Nephron progenitor cell (in vitro differentiated cells): ENCODE measurements at places on chromosomes 11 and 22.

DNA sequence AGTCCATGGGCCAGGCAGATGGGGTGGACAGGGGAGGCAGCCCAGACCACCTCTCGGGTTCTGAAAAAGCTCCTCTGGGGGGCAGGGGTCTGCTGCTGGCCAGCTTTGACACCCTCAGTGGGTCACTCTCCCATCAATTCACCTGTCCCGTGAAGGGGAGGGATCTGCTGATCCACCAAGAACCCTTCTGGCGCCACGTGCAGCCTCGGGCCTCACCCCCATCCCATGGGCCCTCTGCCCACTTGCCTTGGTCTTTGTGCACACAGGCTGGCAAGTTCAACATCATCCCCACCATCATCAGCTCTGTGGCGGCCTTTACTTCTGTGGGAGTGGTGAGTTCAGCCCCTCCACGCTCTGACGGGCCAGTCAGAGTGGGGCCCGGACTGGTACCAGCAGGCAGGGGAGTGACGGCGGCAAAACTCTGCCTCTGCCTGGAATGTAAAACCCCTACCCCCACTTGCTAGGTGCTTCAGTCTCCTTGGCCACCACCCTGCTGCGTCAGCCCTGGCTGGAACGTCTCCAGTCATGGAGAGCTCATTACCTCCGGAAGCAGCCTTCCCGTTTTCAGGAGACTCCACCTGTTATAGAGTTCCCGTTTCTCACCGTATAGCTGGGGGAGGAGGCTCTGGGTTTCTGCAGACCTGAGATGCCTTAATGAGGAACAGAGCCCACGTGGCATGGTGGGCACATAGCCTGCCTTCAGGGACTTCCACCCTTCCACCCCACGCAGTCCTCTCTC lies 12.7 kb downstream of the PRG3 start:
- DNase-seq, result no peak

GRCh38 chr11:44600261-44600660 lies 34.8 kb downstream of the CD82 start:
- DNase-seq, result no peak

DNA sequence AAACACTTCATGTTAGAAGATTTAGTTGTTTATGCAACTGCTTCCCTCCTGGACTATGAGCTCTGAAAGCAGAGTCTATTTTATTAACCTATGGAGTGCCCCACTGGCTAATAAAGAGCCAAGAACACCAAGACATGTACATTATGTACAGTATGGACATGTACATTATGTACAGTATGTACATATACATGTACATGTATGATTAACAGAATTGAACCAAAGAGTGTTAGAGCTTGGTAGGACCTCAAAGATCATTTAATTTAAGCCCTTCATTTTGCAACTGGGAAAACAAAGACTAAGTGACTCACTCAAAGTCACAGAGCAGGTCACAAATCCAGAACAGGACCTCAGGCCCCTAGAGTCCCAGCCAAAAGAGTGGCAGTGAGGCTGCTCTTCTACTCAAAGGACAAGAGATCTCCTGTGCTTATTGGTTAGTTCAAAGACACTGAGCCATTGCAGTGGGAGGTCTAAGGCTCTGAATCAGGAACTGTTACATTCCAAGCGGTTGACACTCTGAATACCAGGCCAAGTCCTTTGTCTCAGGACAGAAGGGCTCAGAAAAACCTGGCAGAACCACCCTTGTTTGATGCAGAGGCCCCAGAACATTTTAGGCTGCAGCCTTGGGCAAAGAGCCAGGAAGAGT lies 103.8 kb downstream of the FAM168A start:
- DNase-seq, result no peak

DNA sequence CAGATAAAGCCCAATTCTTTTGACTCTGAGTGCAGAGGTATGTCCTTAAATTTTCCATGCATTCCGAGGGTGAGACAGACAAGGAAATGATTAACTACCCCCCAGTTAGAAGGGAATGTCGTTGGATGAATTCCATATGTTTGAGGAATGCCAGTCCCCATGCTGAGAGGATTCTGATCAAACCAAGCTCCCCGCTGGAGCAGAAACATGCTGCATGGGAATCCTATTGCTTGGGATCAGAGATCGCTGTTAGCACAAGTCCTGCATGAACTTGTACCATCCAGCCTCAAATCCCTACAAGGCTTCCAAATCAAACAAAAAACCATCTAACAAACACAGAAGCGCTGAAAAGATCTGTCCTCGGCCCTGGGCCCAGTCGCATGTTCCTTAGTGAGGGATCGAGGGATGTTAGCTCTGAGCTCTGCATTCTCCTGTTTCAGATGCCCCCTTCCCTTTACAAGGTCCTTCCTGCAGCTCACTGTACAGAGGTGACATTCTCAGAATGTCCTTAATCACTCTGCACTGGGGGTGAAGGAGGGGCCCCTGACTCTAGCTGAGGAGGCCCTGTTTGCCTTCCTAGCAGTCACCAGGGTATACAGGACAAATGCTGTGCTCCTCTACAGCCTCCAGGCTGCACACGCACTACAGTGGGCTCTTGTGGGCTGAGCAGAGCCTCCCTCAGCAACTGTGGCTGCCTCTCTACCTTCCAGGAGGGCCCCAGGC lies 353.4 kb downstream of the TENM4 start:
- DNase-seq, result peak; percentile 27

GRCh38 chr11:115663790-115664189 lies 159.6 kb upstream of the CADM1 start:
- DNase-seq, result no peak

- no peak for DNase-seq
Measured at GRCh38 chr22:36870250-36870649, 9.4 kb downstream of the NCF4 start.

DNA sequence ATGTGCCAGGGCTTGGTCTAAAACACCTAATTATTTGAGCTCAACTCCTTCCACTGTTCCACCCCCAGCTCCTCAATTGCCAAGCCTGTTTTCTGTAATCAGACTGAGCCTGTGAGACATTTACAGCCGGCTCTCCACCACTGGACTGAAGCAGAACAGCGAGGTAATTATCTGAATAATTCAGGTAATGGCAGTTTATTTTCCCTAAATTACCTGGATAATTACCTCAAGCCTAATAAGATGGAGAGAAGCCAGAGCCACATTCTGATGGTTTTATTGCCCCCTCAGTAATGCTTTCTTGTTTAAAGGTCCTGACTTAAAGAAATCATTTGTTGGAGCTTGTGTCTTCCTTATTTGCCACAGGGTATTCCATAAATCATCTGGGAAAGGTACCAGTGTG lies 64.2 kb downstream of the FZD4 start:
- DNase-seq, result no peak

DNA sequence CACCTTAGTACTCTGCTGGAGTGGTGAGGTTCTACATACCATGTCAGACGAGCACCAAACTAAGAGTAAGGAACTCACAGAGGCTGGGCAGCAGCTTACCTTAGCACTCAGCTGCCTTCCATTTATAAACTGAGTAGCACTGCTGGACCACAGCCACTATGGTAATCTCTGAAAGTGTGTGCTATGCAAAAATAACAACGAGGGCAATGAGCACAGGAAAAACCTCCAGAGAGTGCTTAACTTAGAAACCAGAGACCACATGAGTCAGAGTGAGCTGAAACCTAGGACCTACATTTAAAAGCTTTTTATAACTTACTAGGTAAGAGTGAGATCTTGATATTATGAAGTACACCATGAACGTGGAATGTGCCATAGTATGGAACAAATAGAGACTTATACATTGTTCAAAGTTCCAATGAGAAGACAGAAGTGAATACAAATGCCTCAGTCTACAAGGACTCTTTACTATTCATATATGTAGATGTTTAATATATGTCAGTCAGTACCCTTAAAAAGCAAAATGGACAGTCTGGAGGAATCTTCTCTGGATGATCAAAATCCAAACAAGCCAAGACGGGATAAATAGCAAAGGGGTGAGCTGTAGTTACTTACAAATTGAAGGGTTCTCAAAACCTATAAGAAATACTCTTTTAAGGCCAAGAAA lies 17.2 kb upstream of the CD59 start:
- DNase-seq, result no peak

DNA sequence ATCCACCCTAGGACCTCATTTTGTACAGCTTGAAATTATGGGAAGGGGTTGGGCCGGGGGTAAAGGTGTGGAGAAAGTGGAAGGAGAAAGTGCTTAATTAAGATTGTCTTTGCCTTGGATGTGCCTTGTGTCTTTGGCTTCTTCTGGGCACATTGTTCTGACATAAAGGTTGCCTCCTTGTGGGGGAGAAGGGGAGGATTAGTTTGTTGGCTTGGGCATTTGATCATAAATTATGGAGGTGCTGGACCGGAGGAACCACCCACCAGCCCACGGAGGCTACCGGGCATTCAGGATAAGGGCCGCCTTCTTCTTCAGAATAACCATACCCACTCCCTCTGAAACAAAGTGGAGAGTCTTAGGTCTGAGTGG lies 1.3 kb downstream of the PAFAH1B2 start:
- peak; percentile 48 for DNase-seq

- no peak for DNase-seq
Measured at GRCh38 chr22:32707971-32708370, 93.5 kb upstream of the TIMP3 start.

- DNase-seq, result no peak
Measured at GRCh38 chr11:128354476-128354875, 232.9 kb downstream of the ETS1 start.

DNA sequence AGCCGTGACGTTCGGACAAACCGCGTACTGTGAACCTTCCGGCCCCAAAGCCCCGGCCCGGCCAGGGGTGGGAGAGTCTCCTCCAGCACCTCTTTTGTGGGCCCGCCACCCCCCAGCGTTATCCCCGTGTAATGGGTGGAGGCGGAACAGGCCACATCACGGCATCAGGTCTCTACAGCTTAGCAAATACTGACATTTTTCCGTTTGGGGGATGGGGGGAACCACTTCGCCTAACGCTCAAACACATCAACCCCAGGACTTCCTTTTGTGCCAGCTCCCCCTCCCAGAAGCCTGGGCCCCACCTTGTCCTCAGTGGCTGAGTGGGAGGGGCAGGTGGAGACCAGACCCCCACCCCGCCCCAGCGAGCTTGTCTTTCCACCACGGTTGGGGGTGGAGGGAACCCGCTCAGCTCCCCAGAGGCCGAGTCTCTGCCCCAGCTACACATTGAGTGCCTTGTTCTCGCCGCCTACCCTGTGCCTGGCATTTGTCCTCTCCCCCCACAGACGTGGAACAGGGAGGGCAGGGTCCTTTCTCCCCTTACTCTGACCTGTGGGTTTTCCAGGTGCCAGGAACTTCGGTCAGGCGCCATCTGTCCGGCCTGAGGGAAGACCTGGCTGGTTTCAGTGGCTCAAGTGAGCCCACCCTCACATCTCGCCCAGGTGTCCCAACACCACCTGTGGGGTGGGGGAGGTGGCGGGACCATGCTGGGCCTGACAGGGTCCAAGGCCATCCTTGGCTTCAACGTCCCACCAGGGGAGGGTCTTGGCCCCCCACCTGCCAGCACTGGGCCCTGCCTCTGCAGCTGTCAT lies 29.6 kb downstream of the SBF1 start:
- DNase-seq, result no peak

GRCh38 chr11:78187366-78188285 lies 800 bp downstream of the KCTD21 start:
- DNase-seq, result no peak

DNA sequence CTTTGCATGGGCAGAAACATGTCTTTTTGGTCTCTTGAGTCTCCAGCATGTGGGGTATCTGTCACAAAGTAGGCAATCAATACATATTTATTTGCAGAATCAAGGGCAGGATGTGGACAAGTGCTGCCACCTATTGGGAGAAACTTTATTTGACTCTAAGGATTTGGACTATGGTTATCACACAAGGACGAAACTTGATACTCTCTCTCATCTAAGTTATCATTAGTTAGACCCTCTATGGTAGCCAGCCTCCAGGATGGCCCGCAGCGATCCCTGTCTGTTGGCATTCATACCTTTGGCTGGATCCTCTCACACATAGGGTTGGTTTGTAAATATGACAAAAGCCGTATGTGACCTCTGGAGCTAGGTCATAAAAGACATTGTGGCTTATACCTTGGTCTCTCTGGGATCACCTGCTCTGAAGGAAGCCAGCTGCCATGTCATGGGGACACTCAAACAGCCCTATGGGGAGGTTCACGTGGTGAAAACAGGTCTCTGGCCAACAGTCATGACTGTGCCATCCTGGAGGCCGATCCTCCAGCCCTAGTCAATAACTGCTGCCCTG lies 1.1 kb upstream of the FBXO7 start:
- DNase-seq, result peak; percentile 14

- no peak for DNase-seq
Measured at GRCh38 chr11:33387996-33388395, 130.8 kb downstream of the HIPK3 start.

GRCh38 chr22:41263704-41264103 lies 22.3 kb downstream of the RANGAP1 start:
- DNase-seq, result no peak

GRCh38 chr11:74006743-74007304 lies 2.1 kb downstream of the UCP3 start:
- DNase-seq, result no peak

DNA sequence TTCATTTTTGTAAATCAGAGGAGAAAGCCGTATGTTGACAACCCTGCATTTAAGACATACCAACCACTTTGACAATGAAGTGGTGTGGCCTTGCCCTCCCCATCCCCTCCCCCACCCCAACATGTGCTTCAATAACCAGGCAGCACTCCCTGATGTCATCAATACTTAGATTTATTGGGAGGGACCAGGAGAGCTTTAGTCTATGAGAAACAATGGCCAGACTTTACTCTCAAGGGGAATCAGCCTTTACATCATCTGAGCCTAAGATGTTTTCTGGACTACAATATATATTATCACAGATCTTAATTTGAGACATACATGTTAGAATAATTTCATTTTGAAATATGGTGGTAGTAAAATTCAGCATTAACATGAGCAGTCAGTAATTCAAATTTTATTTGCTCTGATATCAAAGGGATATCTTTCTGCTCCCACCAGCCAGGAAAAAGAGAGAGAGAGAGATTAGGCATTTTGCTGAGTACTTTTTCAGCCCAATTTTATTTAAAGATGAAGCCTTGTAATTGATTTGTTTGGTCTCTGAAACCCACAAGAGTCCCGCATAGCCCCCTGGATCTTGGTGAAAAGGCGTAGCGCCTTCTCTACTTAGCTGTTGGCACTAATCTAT lies 38.1 kb downstream of the PARVA start:
- DNase-seq, result no peak
